Erythroblast (primary cell): ENCODE measurements at places on chromosomes 5 and 9.

DNA sequence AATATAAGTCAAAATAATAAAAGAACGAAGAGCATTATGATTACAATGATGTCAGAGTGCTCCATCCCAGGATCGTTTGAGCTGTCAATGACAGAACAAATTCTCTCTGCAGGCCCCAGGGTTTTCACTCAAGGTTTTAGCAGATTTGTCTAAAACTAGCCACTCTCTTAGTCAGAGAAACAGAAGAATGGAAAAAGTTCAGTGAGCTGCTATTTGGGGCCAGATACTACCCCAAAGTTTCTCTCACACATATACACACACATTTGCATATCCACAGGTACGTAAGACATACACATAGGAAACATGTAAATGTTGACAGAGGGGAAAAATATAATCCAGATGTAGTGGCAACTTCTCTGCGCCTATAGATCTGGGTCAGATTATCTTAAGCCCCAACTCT lies 76.3 kb upstream of the SEMA6A start:
- DNase-seq, result no peak

DNA sequence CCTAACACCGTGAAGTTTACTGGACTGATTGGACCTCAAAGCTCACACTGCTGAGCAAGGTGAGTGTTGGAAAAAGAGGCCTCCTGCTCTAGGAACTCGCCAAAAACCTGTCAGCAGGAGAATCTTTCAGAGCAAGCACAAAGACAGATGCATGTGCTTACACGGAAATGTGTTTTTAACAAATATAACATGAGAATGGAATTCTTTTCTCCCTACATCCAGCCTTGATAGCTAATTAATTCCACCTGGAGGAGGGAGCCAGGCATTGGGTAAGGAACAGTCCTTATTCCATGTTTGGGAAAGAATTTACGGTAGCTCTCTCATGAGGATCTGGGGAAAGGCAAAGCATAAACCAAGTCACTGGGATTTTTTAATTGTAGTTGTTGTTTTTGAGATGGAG lies 98.8 kb downstream of the KLF4 start:
- no peak for DNase-seq

GRCh38 chr9:136995772-136996311 lies 526 bp downstream of the CLIC3 start:
- peak; percentile 46 for DNase-seq

- DNase-seq, result no peak
Measured at GRCh38 chr9:107833295-107833694, 343.7 kb upstream of the KLF4 start.

DNA sequence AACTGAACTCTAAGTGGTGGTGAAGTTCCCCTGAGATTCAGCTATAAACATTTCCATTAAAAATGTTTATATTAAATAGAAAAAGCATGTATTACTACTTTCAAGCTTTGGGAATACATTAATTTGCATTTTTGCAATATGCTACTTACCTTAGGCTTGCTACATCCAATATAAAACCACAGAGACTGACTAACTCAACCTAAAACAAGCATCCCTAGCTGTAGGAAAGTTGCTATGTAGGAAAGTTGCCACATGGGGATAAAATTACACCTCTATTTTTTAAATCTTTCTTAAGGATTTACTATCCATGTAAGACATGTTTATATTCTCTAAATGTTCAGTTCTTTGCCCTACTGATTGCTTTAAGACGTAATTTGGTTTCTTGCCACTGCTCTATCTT lies 12.8 kb downstream of the SCAMP1 start:
- DNase-seq, result no peak

- DNase-seq, result no peak
Measured at GRCh38 chr9:115008536-115009270, 78.3 kb upstream of the TNFSF8 start.

DNA sequence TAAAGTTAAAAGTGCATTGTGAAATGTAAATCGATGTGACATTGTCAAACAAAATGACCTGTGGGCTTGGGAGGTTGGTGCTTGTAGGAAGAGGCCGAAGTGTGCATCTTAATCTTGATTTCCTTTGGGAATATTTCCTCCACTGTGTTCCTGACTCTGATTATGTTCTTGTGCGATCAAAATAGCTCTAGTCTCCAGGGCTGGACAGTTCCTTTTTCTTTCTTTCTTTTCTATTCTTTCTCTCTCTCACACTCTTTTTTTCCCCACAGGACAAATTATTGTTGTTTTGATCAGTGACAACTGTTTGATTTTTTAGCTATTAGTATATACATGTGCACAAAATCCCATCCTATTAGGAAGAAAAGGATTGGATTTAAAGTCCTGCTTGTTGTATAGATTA lies 347.5 kb downstream of the ZSWIM6 start:
- DNase-seq, result no peak

GRCh38 chr9:35027860-35028259 lies 38.3 kb downstream of the DNAJB5 start:
- DNase-seq, result no peak

- no peak for DNase-seq
Measured at GRCh38 chr9:10512144-10512543, 100.7 kb downstream of the PTPRD start.

DNA sequence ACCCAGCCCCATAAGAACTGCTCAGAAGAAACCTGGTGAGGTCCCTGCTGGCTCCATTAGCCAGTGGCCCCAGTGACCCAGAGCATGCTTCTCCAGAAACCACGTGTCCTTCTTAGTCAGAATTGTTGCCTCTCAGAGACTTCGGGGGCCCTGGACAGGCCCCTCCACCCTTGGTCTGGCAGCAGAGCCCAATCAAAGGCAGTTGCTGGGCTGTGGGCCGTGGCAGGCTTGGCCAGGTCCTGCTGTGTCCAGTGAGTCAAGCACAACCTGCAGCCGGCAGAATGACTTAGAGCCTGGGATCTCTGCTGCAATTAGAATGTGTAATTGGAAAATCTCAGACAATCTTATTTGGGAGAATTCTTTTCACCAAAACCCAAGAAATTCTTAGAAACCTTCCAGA lies 502.0 kb upstream of the KLF4 start:
- no peak for DNase-seq

DNA sequence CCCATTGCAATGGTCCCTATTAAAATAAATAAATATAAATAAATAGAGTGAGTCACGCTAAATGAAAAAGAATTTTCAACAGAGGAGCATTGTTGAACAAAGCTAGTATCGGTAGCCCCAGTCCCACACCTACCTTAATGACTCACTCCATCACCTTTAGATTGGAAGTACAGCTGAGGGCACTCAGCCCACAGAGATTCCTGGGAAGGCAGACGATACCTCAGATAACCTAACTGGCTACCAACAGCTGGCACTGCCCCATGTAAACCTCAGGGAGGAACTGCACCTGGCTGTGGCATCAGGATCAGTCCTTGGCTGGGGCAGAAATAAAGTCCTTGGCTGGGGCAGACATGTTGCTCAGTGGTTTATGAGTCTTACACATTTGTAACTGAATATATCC lies 49.3 kb downstream of the SPRY4 start:
- no peak for DNase-seq

DNA sequence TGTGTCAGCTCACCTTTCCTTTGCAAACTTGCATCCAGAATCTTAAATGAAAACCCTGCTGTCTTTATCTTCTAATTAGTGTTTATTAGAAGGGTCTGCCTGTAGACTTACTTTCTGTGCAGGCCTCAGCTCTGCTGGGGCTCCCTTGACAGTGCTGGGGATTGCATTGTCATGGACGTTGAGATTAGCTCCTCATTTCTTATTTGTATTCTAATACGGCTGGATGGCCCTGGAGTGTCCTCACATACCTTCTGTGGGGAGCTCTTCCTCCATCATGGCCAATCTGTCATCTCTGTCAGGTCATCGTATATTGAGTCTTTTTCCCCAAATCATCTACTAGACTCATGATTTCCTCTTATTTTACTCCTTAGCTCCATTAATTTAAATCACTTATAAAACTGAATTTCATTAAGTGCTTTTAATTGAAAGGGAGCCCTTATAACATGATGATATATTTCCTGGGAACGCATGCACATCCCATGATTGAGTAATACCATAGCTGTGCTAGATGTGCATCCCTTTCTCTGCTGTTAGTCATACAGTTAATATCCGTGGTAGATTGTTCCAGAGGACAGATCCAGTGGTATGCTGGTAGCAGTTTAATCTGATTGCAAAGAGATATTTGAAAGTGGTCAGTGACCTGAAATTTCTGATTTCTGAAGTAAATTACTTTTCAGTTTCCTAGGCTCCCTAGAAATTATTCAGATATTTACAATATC lies 61.6 kb downstream of the ICE1 start:
- DNase-seq, result no peak

DNA sequence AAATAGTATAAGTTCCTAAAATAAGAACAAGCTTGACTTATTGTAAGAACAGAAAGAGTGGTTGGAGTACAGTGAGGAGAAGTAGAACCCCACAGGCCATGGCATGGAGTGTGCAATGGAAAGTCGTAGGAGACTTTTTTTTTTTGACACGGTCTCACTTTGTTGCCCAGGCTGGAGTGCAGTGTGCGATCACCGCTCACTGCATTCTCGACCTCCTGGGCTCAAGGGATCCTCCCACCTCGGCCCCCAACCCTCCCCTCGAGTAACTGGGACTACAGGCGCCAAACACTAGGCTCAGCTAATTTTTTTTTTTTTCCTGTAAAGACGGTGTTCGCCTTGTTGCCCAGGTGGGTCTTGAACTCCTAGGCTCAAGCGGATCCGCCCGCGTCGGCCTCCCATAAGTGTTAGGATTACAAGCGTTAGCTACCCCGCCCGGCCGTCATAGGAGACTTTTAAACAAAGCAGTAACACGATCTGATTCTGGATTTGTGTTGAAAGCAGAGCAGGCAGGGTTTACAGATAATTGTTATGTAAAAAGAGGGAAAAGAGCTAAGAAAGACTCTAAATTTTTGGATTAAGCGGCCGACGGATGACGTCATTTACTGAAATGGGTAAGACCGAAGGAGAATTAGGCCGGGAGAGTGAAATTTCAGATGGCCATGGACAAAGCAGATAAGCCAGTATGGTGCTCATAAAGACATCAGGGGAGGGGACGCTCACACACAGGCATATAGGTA lies 752 bp downstream of the TSTD2 start:
- peak; percentile 93 for DNase-seq

DNA sequence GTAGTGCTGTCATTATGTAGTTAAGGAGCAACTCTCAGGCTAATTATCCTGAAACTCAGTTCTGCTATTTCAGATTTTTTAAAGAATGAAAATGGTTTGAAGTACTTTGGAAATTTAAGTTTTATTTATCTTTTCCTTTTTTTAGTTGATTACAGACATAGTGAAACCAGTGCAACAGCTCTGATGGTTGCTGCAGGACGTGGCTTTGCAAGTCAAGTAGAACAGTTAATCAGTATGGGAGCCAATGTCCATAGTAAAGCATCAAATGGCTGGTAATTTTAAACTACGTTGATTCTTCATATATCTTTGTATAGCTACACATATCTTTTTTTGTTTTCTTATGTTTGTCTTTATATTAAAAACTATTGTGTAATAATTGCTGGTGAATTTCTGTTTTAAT lies 34.9 kb downstream of the YTHDC2 start:
- DNase-seq, result no peak

DNA sequence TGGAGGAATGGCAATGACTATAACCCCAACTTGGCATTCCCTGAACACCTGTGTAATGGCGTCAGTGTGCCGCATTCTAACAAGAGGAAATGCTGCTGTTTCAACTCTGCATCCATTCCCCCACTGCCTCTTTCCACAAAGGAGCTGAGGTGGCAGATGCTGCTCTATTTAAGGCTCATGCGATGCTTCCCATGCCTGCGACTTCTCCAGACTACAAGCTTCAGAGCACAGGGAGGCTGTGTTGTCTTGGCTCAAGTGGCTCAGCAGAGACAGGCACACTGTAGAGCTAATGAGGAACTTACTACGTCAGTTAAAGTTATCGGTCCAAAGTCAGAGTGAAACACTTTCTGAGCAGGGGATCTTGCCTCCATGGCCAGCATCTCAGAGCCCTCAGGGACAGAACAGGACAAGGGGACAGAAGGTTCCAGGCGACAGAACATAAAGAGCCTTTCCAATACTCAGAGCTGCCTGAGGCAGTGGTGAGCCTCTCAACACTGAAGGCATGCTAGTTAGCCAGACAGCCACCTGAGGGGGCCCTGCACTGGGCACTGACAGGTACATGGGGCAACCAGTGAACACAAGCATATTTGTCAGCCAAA lies 21.8 kb downstream of the TNIP1 start:
- no peak for DNase-seq

- DNase-seq, result no peak
Measured at GRCh38 chr5:134964359-134965270, 3.1 kb upstream of the CATSPER3 start.

DNA sequence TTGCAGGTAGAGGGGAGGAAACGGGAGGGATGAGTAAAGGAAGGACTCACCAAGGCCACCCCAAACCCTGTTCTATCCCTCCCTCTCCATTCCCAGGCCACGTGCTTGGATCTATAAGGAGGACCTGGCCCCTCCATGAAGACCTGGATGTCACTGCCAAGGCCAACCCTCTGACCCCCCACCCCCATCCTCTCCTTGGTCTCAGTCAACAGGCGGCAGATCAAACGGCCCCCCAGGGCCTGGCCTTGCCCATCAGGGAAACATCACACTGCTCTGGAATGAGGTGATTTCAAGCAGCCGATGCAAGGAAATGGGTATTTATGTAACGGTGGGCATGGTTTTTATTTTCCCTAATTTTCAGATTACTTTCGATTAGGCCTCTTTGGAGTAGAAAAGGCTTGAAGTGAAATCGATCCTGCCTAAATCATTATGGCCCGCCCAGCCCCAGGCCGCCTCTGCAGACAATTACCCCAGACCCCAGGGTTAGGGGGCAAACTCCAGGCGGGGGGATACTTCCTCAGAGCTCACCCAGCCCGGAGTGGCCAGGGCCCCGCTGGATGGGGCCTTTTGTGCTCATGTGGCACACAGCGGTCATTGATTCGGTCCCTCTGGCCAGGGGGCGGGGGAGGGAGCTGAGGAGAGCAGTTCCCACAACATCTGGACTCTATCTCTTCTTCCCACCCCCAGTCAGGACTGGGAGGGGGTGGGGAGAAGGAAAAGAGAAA lies 125.3 kb downstream of the PHF2 start:
- no peak for DNase-seq

- no peak for DNase-seq
Measured at GRCh38 chr9:134930398-134930797, 12.7 kb upstream of the FCN1 start.

DNA sequence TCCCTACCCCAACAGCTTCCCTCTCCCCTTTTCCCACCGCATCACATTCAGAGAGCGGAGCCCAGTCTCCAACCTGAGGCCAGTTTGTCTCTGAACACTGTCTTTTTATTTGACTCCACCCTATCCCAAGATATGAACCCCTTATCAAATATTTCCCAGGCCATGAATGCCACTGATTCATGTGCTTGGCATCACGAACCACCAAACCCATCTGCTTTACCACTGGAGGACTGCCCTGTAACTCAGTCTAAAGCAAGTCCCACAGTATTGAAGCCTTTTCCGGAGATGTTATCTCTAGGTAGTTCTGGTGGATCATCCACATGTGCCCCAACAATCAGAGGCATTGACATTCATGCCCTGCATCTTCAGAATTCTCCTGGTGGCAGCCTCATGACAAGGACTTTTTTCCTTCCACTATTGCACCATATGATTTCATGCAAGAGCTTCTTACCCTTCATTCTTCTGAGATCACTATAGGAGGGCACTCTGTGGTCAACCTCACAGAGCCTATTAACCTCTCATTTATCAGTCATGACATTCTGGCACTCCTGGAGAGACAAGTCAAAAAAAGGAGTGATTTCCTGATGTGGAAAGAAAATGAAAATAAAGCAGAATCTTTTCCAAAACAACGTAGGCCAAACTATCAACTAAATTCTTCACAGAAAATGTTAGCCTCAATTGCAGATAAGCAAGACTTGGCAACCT lies 12.3 kb upstream of the SPATA31D4 start:
- DNase-seq, result no peak

- DNase-seq, result no peak
Measured at GRCh38 chr5:174688441-174689354, 35.7 kb upstream of the MSX2 start.
